Cardiac muscle cell (in vitro differentiated cells and primary cell): ENCODE measurements at places on chromosomes 4 and X. TPM values are rescaled to one million over a fixed set of nuclear protein-coding genes. Genes with fewer than 3 reads are reported as not detected.

- DNase-seq: peak; percentile 91
These were observed 12.4 kb upstream of the VEGFC start for GRCh38 chr4:176805155-176805554.

DNA sequence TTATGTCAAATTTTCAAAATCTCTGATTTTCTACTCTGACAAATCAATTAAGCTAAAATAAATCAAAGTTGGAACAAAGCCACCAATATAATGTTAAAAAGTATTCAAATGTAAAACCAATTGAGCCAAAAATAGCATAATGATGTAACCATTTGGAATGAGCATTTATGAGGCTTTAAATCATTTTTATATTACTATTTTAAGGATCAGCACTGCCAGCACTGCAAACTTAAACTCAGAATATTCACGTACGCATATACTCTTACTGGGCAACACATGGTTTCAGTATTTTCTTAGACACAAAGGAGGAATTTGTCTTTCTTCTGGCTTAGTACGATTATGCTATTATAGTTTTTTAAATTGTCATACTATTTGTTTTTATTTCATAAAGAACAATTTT lies 52.2 kb downstream of the AFAP1 start:
- DNase-seq: no peak

- no peak for DNase-seq
These were observed 121.0 kb upstream of the EPHA5 start for GRCh38 chr4:65791111-65791811.

Gene LONRF3
- polyA plus RNA-seq: 0.09 TPM in 1 of 2 replicates, not detected in the other

GRCh38 chrX:76279007-76279406 lies 106.1 kb downstream of the PBDC1 start:
- peak; percentile 43 for DNase-seq

GRCh38 chrX:151929126-151929525 lies 16.4 kb downstream of the MAGEA4 start:
- DNase-seq: peak; percentile 4

DNA sequence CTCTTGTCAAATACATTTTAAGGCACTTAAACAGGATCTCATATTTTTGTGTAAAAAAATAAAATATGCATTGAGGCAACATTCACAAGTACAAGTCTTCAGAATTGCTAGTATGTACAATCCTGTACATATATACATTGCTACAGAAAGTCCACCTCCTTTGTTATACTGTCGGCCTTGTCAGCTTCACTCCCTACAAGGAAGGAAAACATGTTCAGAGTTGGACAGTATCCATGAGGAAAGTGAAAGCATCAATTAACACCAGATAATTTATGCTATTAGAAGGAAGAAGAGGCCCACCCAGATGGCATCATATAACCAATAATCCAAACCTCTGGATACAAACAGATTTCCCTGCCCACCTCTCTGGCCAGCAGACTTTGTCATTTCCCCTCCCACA lies 42.0 kb downstream of the REELD1 start:
- DNase-seq: no peak
